ENCODE measurements at places on chromosomes 6 and 20.

- DNase-seq = no peak
These were observed 220.9 kb upstream of the MYLIP start for GRCh38 chr6:15907914-15908518.

- no peak for DNase-seq
These were observed 2.9 kb upstream of the COL21A1 start for GRCh38 chr6:56250266-56250665.

DNA sequence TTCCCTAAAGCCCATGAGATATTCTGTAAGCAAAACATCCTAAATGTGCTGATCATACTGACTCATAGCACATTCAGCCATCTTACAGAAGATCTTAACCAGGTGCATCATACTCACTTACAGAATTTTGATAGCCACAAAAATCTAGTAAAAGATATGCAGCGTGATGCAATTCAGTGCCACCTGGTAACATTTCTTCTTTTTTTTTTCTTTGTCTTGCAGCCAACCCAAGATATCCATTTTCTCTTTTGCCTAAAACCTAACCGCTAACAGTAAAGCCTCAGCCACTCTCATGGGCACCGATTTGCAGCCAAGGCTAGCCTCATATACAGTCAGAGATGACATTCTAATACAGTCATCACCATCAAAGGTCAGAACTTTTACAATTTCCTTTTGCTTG is 293.3 kb downstream of the HACE1 start:
- no peak for DNase-seq

DNA sequence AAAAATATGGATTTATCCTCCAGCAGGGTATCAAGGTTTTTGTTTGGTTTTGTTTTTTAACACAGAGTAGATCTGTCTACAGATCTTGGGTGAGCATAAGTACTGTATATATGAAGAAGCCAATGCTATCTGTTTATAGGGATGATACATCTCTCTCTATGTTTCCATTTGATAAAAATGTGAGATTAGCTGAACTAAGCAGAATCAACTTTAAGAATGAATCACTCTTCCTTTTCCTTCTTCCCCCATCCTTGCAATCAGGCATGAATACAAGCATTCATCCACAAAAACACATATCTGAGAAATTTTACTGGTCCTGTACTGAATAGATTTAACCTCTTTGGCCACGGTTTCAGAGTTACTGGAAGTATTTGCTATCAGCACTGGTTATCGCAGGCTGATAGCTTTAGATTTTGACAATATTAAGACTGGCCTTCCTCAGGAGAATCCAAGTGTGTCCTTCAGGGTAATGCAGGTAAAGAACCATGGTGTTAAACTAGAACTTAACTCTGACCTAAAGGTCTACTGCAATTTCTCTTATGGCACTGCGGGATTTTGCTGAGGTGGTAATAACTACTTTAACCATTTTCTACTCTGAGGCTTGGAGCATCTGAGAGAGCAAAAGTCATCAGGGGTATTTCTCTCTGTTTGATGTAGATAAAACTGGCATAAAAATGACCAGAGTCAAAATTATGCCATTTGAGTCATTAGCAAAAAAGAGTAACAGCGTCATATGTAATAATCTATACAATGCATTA is 1.5 kb downstream of the SNAP25 start:
- no peak for DNase-seq

DNA sequence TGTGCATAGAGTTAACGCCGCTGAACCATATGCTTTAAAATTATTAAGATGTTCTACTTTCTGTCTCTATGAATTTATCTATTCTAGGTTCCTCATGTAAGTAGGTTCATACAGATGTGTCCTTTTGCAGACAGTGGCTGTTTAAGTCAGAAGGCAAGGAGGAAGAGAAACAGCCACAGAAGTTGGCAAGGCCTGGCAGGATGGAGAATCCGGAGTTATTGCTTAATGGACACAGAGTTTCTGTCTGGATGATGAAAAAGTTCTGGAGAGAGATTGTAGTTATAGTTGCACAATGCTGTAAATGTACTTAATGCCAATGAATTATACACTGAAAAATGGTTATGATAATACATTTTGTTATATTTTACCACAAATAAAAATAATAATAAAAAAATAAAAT is 283.6 kb upstream of the CNR1 start:
- DNase-seq = no peak

DNA sequence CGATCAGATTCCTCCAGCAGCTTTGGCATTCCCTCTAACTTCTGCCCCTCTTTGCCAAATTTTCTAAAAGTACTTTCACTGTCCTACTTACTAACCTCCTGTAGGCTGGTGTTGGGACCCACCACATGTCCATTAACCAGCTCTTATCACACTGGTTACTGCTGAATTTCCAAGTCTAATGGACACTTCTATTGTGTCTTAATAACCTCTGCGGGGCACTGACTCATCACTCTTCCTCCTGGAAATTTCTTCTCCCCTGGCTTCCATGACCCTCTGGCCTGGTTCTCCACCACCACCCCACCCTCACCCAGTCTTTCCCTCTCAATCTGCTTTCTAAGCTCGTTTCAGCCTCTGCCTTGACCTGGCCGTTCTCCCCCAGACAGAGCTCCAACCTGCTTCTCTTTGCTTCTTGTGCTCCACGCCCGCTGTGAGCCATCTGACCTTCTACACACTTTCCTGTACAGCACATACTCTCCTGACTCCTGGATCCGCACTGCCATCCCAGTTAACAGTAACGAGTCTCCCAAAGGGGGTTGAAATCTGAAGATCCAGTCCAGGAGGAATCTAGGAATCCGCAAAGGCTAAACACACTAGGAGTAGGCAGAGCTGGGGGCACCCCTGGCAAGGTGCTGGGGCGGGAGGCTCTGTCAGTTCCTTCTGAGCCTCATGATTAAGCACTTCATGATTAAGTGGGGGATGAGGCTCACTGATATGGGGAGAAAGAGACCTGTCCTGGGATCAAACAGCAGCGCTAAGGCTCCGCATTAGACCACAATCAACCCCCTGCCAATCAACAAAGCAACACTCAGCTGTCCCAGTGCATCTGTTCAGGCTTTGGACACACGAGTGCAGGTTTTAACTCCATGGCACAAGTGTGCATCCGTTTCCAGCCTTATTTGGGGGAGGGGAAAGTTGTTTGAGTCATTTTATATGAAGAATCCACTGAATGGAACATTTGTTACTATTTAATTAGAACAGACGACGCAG is 146.3 kb downstream of the LY86 start:
- no peak for DNase-seq

DNA sequence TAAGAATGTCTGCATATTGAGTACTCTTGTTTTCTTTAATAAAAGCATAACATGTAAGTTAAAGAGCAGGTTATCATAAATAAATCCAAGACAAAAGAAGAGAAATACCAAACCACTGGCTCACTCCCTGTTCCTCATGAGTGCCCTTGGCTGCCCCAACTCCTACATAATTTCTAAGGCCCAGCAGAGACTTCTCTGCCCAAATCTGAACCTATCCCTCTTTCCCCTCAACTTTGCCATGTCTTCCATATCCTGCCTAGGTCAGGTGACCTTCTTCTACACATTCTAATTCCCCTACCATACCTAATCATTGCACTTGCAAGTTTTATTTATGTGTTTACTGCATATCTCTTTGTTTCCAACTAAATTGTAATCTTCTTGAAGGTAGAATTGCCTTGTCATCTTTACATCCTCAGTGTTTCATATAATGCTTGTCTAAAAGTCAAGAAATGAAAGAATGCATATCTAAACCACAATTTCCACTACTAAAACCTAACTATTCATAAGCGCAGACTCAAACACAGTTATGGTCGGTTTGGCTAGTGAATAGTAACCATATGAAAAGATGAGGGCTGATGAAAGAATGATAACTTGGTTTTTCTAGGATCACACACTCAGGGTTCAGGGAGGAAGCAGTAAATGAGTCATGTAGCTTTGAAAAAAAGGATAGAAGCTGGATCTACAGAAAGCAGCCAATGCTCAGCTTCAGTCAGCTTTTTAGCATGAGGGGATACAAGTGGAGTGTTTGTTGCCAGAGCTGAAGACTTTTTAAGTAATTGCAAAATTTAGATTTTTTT is 53.3 kb upstream of the EYA4 start:
- no peak for DNase-seq

DNA sequence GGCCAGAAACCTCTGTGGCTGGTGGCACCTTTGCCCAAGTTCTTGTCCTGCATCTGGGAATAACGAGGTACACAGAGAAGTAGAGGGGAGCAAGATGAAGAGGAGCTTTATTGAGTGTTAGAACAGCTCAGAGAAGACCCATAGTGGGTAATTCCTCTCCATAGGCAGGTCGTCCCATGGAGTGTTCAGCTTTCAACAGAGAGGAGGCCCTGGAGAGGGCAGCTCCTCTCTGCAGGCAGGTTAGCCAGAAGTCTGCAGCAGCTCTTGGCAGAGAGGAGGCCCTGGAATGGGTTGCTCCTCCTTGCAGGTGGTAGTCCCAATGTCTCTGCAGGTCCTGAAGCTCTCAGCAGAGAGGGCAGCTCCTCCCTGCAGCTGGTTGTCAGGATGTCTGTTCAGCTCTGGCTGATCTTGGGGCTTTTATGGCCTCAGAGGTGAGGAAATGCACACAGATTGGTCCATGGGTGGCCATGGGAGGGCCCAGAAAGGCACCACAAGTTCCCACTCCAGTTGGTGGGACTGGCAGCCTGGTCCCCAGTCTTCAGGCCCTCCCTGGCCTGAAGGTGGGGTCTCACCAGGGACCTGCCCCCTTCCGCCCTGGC is 89.0 kb downstream of the IPCEF1 start:
- no peak for DNase-seq
